ENCODE measurements at places on chromosomes 4 and X.

- H3K27ac ChIP-seq = no peak overlapping the region
- no peaks in the 10 kb centered on the region for H3K27me3 ChIP-seq
- no peak for DNase-seq
- H3K4me3 ChIP-seq = no peak overlapping the region
Measured at GRCh38 chr4:105469736-105470135, 4.1 kb downstream of the PPA2 start.

DNA sequence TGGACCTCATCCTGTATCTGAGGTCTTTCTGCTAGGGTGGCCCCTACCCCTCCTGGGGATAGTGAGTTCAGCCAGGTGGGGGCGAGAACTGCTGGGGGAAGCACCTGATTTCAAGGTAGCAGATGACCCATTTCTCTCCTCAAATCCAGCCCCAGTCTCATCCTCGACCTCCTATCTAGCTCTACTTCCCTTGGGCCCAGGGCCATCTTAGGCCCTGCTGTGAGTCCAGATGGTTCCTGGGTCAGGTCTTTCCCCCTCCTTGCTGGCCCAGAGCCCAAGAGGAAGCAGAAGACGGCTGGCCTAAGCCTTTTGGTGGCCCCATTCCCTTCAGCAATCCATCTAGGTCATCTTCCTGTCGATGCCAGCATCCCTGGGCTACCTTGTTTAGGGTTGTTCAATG lies 3.3 kb downstream of the CDK16 start:
- H3K36me3 ChIP-seq = peaks cover 40% of the 10 kb centered on the region
- no peak overlapping the region for H3K27ac ChIP-seq
- H3K27me3 ChIP-seq = peaks cover 3% of the 10 kb centered on the region
- DNase-seq = no peak
- no peak overlapping the region for H3K4me3 ChIP-seq

- H3K36me3 ChIP-seq = no peaks in the 10 kb centered on the region
- peaks cover 3% of the 10 kb centered on the region for H3K4me1 ChIP-seq
- H3K27me3 ChIP-seq = no peaks in the 10 kb centered on the region
- no peak overlapping the region for H3K27ac ChIP-seq
- H3K4me3 ChIP-seq = no peak overlapping the region
Measured at GRCh38 chr4:71126719-71127118, 133.3 kb downstream of the DCK start.

DNA sequence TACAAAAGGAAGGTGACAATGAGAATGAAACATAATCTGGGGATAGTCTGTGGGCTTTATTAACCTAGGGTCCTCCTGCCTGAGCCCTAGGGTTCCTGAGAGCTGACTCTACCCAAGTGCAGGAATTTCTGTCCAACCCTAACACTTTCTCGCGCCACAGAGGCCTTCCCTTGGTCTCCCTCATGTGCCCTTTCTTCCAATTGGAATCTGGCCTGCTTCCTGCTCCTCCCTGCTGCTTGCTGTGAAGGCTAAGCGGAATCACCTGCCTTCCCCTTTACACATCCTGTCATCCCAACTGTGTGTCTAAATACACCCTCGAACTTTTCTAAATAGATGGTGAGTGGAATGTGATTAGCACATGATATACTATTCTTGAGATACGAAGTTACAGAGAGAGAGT lies 5.9 kb downstream of the MAGEA11 start:
- H3K36me3 ChIP-seq = no peaks in the 10 kb centered on the region
- no peak for DNase-seq
- peaks cover 2% of the 10 kb centered on the region for H3K27me3 ChIP-seq
- no peaks in the 10 kb centered on the region for H3K4me1 ChIP-seq
- H3K27ac ChIP-seq = no peak overlapping the region
- no peak overlapping the region for H3K4me3 ChIP-seq

- no peak overlapping the region for H3K4me3 ChIP-seq
- no peaks in the 10 kb centered on the region for H3K36me3 ChIP-seq
- DNase-seq = peak; percentile 82
- no peaks in the 10 kb centered on the region for H3K4me1 ChIP-seq
- no peak overlapping the region for H3K27ac ChIP-seq
Measured at GRCh38 chr4:109611045-109611646, 51.1 kb downstream of the MCUB start.

DNA sequence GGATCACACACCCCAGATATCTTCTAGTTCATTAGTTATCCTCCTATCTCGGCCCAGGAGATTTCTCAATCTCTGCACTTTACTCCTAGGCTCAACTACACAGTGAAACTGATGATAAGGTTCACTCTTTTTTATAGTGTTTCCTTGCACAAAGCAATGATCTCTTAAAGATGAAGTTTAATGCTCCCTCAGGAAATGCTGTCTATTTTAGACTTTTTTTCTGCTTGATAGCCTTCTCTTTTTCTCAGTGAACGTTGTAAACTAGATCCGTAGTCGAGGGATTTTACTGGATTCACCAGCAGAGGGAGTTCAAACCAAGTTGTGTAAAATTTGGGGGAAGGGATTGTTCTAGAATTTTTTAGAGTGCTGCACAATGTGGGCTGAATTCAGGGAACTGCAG lies 269.6 kb downstream of the GBA3 start:
- H3K4me3 ChIP-seq = no peak overlapping the region
- H3K27me3 ChIP-seq = no peaks in the 10 kb centered on the region
- H3K4me1 ChIP-seq = no peaks in the 10 kb centered on the region
- DNase-seq = peak; percentile 4

- no peak for DNase-seq
- H3K4me1 ChIP-seq = no peaks in the 10 kb centered on the region
- H3K36me3 ChIP-seq = no peaks in the 10 kb centered on the region
- no peak overlapping the region for H3K27ac ChIP-seq
Measured at GRCh38 chrX:24934279-24934678, 81.5 kb downstream of the ARX start.

DNA sequence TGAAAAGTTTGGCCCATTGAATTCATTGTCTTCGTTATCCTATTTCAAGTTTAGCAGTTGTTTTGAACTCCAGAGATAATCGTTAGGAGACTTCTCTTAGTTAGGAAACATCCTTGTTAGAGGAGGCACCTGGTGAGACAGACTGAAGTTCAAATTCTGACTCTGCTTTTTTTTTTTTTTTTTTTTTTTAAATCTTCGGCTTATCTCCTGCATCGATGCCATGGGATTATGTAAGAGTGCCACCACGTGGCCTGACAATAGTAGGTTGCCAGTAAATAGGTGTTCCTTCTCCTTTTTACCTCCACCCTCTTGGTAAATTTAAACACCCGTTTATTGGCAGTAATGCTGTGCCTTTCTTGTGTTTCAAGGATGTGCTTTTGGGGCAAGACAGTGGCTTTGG lies 149.3 kb downstream of the SOWAHB start:
- H3K36me3 ChIP-seq = peaks cover 4% of the 10 kb centered on the region
- peak; percentile 41 for DNase-seq
- peaks cover 11% of the 10 kb centered on the region for H3K4me1 ChIP-seq

DNA sequence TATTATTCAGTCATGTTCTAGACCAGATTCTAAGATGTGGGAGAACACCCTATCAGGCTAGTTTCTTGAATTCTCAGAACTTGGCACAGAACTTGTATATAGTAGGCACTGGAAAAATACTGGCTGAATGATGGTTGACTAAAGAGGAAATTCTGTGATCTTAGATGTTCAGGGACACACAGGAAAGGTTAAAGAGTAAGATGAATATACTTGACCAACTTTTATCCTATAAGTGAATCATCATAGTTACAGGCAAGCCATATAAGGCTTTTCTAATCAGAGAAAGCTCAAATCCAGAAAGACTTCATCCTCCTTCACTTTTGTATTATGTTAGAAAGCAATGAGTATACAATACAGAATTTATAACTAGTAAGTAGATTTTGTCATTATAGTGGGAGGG lies 53.8 kb downstream of the SEPTIN11 start:
- DNase-seq = peak; percentile 60
- peak overlapping the region; percentile 72 for H3K27ac ChIP-seq
- no peaks in the 10 kb centered on the region for H3K27me3 ChIP-seq
- H3K4me1 ChIP-seq = peaks cover 25% of the 10 kb centered on the region
- no peak overlapping the region for H3K4me3 ChIP-seq

- no peak overlapping the region for H3K4me3 ChIP-seq
- H3K27ac ChIP-seq = no peak overlapping the region
- no peaks in the 10 kb centered on the region for H3K36me3 ChIP-seq
- DNase-seq = no peak
Measured at GRCh38 chrX:7188672-7189071, 40.7 kb upstream of the PUDP start.

DNA sequence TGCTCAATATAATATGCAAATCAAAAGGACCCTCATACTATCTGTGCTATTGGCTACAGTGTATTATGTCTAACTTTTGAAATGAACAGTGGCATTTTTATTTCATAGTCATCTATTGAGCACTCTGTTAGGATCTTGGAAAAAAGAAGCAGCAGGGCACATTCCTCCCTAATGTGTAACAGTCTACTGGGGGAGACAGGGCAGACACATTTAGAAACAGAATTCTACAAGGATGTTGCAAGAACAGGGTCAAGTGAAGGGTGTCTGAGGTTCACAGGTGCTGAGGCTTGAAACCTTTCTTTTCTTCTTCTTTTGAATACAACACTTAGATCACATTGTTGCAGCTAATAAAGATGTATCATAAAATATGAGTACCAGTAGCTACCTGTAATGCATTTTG lies 129.7 kb upstream of the SLC4A4 start:
- H3K4me3 ChIP-seq = no peak overlapping the region
- peak; percentile 82 for DNase-seq
- peaks cover 5% of the 10 kb centered on the region for H3K36me3 ChIP-seq
- peaks cover 17% of the 10 kb centered on the region for H3K4me1 ChIP-seq
- H3K27ac ChIP-seq = no peak overlapping the region

GRCh38 chr4:73718375-73719373 lies 21.7 kb upstream of the CXCL8 start:
- H3K36me3 ChIP-seq = no peaks in the 10 kb centered on the region
- H3K4me3 ChIP-seq = no peak overlapping the region
- H3K27ac ChIP-seq = no peak overlapping the region

DNA sequence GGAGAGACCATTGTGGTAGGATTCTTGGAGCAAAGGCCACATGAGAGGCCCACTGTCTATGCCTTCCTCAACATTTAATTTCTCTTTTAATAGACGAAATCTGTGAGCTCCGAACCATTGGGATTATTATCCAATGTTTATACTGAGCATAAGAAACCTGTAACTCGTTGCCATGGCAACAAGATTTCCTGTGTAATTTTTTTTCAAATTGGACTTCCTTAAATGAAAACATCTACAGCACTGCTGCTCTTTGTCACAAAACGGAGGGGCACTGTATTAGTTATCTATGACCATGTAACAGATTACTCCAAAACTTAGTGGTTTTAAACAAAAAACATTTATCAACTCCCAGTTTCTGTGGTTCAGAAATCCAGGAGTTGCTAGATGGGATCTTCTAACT lies 38.7 kb downstream of the PPP1R2C start:
- H3K4me3 ChIP-seq = no peak overlapping the region
- no peaks in the 10 kb centered on the region for H3K4me1 ChIP-seq
- H3K27ac ChIP-seq = no peak overlapping the region
- no peaks in the 10 kb centered on the region for H3K27me3 ChIP-seq
- H3K36me3 ChIP-seq = no peaks in the 10 kb centered on the region

DNA sequence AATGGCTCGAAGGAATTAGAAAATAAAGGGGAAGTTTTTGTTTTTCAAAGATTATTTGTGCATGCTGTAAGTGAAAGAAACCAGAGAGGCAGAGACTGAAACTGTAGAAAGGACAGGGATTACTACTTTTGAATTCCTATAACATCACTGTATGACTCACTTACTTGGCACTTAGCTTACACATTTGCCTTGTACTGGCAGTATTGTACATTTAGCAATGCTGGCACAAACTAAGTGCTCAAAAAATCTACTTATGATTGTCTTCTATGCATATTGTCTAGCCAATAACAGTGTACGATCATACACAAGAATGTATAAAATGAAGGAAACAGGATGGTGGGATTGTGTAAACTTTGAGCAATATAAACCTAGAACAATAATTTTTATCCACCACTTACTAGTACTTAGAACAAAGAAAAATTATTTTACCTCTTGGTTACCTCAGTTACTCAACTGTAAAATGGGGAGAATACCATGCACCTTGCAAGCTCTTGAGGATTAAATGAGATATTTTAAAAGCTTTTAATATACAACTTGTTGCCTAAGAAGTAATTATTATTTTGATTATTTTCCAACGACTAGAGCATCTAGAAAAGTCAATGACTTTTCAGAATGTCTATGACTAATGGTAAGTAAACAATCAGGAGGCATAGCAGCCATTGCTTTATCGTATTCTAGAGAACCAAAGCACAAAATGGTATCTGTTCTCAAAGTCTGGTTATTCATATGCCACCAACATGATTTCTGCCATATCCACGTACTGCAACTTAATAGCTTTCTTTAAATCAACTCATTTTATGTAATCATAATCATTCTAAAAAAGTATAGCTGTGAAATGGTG lies 4.7 kb downstream of the FAM120C start:
- DNase-seq = peak; percentile 82
- peaks cover 5% of the 10 kb centered on the region for H3K4me1 ChIP-seq
- peaks cover 4% of the 10 kb centered on the region for H3K36me3 ChIP-seq
- peak overlapping the region; percentile 32 for H3K4me3 ChIP-seq

- no peaks in the 10 kb centered on the region for H3K36me3 ChIP-seq
- H3K4me1 ChIP-seq = peaks cover 9% of the 10 kb centered on the region
- H3K4me3 ChIP-seq = no peak overlapping the region
- H3K27me3 ChIP-seq = no peaks in the 10 kb centered on the region
- H3K27ac ChIP-seq = no peak overlapping the region
Measured at GRCh38 chr4:113645771-113646441, 115.6 kb downstream of the CAMK2D start.

- no peaks in the 10 kb centered on the region for H3K27me3 ChIP-seq
- H3K4me1 ChIP-seq = no peaks in the 10 kb centered on the region
- H3K4me3 ChIP-seq = no peak overlapping the region
Measured at GRCh38 chrX:21509912-21510311, 135.7 kb downstream of the CNKSR2 start.

GRCh38 chr4:64614276-64614675 lies 205.0 kb upstream of the TECRL start:
- H3K4me1 ChIP-seq = no peaks in the 10 kb centered on the region
- DNase-seq = no peak
- no peak overlapping the region for H3K4me3 ChIP-seq
- no peaks in the 10 kb centered on the region for H3K27me3 ChIP-seq
- no peak overlapping the region for H3K27ac ChIP-seq

DNA sequence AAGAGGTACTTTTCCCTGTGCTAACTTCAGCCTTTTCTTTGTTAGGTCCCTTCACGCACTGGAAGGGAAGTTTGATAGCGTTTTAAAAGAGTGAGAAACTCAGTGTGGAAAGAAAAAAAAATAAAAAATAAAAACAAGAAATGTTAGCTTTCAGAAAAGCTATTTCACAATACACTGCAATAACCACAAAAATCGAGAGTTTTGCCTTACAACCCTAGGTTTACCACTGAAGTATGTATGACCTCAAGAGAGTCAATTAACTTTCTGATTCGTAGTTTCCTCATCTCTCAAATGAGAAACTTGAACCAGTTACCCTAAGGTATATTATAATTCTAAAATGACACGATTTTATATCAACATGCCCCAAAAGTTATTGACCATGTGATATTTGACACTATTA lies 93.9 kb upstream of the JADE1 start:
- no peaks in the 10 kb centered on the region for H3K27me3 ChIP-seq
- H3K27ac ChIP-seq = no peak overlapping the region
- H3K4me3 ChIP-seq = no peak overlapping the region
- H3K36me3 ChIP-seq = no peaks in the 10 kb centered on the region

- no peaks in the 10 kb centered on the region for H3K27me3 ChIP-seq
- H3K4me1 ChIP-seq = peaks cover 4% of the 10 kb centered on the region
- DNase-seq = no peak
- no peaks in the 10 kb centered on the region for H3K36me3 ChIP-seq
Measured at GRCh38 chr4:73669410-73670183, 49.4 kb upstream of the RASSF6 start.

Measured in IMR-90 (cell line).